ENCODE measurements at places on chromosomes 5 and 9.

GRCh38 chr9:134531220-134531970 is 110.2 kb upstream of the COL5A1 start:
- DNase-seq, result no peak

GRCh38 chr5:76163111-76163628 is 80.0 kb downstream of the SV2C start:
- no peak for DNase-seq

GRCh38 chr9:73116880-73117279 is 34.8 kb upstream of the ANXA1 start:
- no peak for DNase-seq

DNA sequence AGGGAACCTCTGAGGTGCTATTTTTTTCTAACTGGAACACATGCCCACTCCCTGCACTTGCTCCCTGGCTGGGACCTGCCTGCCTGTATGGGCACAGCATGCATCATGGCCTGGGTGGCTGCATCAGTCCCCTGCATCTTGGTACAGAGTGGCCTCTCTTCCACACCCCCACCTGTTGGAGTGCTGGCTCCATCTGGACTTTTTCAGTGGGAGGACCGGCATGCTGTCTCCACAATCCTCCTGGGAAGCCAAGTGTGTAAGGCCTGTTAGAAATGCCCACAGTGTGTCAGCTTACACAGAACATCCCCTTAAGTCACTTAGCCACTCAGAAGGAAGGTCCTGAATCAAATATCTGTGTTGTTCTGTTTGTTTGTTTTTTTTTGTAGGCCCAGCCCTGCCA is 102.9 kb downstream of the MARCHF3 start:
- DNase-seq, result no peak

DNA sequence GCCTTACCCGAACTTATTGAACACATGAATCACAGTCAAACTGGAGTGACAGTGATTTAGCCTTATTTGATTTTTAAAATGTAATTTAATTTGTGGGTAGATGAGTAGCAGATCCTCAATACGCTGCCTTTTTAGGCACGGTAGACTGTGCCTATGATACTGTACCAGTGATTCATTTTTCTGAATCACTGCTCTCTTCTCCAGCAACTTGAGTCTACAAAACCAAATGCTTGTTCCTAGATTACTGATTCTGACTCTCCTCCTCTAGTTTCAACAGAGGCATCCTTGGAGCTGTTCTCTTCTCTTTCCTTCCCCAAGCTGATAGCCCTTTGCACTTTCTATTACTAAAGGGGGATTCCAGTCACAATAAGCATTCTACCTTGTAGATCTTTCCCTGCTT is 94.3 kb upstream of the IL7R start:
- DNase-seq, result no peak

DNA sequence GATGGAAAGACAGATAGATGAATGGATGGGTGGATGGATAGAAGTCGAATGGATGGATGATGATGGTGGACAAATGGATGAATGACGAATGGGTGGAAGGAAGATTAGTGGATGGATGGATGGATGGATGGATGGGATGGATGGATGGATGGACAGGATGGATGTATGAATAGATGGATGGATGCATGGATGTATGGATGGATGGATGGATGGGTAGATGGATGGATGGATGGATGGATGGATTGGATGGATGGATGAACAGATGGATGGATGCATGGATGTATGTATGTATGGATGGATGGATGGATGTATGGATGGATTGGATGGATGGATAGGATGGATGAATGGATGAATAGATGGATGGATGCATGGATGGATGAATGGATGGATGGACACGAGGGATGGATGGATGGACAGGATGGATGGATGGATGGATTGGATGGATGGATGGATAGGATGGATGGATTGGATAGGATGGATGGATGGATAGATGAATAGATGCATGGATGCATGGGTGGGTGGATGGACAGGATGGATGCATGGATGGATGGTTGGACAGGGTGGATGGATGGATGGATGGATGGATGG is 52.4 kb downstream of the DUSP1 start:
- DNase-seq, result no peak

DNA sequence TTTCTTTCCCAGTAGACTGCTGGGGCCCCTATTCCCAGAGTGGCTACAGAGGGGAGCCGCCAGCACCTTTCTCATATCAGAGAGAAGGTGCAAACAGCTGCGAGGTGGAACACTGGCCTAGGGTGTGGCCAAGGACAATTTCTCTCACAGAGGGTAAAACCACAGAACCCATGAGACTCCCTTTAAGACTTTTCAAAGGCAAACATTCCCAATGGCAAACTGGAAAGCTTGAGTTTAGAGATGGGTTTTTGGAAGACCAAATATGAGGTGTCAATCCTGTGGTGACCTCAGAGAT is 335.1 kb upstream of the PIK3R1 start:
- DNase-seq, result no peak

DNA sequence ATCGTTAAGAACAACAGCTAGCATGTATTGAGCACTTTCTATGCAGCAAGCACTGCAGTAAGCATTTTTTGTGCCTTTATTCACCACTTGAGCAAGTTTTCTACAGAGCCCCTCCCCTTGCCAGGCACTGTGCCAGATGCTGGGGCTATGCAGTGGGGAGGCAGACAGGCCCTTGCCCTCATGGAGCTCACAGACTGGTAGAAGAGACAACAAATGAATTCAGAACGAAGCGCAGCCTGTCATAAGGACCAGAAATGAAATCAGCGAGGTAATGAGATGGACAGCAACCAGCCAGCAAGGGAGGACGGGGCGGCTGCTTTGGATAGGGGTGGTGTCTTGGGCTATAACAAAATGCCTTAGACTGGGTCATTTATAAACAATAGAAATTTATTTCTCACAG is 68.8 kb downstream of the C9orf50 start:
- DNase-seq, result no peak

- peak; percentile 22 for DNase-seq
These were observed 779 bp upstream of the CTNNA1 start for GRCh38 chr5:138752341-138752950.

Data from LoVo (cell line).